GOT3 (cell line): ENCODE measurements at places on chromosomes 5 and 9.

DNA sequence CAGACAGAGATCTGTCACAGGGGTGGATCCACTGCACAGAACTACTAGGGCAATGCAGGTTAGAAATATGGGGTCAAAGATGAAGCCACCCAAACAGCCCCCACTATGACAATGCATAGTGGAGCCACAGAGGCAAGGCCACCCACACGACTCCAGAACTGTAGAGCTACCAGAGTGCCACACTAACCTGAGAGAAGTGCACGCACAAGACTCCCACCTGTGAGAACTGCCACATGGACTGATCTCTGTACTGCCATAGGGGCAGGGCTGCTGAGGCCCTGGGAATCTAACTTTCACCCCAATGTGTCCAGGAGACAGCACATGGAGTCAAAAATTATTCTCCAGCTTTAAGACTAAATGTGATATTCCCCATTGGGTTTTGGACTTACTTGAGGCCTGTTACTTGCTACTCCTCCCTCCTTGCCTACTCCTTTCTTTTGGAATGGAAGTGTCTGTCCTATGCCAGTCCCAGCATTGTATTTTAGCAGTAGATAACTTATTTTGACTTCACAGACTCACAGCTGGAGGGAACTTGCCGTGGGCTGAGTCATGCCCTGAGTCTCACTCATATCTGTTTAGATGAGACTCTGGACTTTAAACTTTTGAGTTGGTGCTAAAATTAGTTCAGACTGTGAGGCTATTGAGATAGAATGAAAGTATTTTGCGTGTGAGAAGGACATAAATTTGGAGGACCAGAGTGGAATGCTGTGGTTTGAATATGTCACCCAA is 853.3 kb downstream of the MAT2B start:
- no peak for DNase-seq

- DNase-seq: no peak
These were observed 178.5 kb downstream of the PAPPA start for GRCh38 chr9:116332090-116332489.

DNA sequence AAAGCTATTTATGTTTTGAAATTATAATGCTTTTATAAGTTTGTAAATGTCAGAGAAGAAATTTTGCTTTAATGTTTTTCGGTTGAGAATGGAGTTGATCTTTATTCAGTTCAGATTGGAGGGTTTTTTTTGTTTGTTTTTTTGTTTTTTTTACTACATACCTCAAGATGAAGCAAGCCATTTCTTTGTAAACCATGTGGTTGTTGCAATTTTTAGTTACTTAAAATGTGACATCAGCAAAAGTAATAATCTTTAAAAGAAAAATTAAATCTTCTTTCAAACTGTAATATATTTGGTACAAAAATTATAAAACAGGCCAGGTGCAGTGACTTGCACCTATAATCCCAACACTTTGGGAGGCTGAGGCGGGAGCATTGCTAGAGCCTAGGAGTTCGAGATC is 102.6 kb downstream of the CDC42SE2 start:
- no peak for DNase-seq

DNA sequence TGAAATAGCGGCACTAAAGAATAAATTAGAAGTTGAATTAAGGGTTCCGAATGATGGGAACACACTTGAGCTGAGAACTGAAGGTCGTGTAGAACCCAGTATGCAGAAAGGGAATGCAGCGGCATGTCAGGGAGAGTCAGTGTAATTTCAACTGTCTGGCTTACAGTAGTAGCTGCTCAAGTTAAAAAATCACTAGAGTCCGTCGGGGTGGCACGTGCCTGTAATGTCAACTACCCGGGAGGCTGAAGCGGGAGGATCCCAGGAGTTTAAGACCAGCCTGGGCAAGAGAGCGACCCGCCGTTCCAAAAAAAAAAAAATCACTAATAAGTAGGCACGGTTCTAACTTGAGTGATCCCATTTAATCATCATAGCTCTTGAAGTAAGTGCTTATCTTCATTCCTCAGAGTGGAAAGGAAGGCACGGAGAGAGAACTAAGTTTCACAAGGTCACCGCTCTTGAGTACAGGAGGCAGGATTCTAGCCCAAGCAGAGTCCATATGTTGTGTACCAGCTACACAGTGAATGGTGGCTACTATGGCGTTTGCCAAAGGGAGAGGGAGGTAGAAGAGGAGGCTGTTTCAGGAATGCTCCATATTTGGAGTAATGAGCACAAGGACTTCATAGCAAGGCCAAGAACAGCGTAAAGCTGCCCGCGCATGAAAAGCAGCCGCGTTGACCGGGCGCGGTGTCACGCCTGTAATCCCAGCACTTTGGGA is 831 bp downstream of the RMRP start:
- no peak for DNase-seq

- no peak for DNase-seq
These were observed 62.6 kb upstream of the ZNF354B start for GRCh38 chr5:178797101-178797521.
